ENCODE measurements at places on chromosomes 3 and 15.
A peak's percentile ranks its signal among the peaks of the same experiment; 100 is the strongest.

- no peak for DNase-seq
These were observed 342.1 kb upstream of the GRM7 start for GRCh38 chr3:6518709-6519345.

DNA sequence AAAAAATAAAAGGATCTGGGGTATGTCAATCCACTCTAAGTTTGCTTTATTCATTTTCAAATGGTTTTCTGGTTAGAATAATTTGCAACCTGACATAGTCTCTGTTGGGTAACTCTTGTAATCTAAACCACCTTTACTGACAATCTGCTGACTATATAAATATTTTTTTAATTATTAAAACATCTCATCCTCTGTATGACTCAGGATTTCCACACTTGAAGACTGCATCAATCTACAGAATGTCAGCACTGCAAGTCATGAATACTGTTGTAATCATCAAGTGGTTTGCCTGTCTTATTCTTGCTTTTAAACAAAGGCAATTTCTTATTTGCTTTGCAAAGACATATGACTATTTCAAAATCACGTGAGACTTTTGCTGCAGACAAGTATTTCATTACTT is 42.1 kb downstream of the VGLL3 start:
- DNase-seq = no peak

DNA sequence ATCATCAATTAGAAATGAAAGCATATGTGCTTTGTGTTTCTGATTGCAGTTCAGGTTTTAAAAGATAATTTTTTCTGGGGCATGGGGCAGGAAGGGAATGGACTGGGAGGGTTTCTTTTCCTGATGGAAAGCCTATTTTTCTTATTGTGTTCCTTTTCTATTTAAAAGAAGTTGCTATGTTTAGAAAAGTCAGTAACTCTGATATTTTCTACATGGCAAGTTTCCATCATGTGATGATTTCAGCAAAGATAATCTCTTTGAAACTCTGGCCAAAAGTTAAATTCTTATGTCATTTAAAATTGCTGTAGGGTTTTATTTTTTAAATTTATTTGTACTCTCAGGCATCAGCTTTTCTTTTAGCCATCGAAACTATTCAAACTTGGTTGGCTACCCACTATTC is 601.2 kb downstream of the FOXP1 start:
- no peak for DNase-seq

GRCh38 chr15:82130248-82130647 is 84.4 kb upstream of the MEX3B start:
- DNase-seq = no peak

DNA sequence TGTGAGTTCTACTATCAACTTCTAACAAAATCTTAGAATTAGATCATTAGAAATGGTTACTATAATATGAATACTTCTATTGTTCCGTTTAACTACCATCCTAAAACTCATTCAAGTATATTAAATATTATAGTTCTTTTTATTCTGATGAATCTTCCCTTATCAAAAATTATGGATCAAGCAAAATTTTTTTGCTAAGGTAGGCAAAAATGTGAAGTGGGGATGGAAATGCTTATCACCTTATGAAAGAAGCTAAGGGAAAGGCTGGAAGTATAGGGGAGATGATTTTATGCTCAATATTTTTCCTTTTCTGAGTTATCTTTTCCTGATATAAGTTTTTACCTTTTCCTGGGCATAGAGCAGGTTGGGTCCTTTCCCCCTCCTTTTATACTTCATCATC is 40.7 kb upstream of the CCDC39 start:
- DNase-seq = no peak

GRCh38 chr3:73924048-73924447 is 299.3 kb upstream of the PDZRN3 start:
- DNase-seq = no peak

GRCh38 chr3:127471142-127471541 is 119.4 kb downstream of the TPRA1 start:
- no peak for DNase-seq

GRCh38 chr15:79549196-79549595 is 117.1 kb downstream of the MINAR1 start:
- DNase-seq = no peak

- DNase-seq = no peak
These were observed 44.2 kb downstream of the WNT5A start for GRCh38 chr3:55442861-55443260.

GRCh38 chr15:68631601-68632051 is 52.8 kb downstream of the CORO2B start:
- DNase-seq = peak; percentile 64

- no peak for DNase-seq
These were observed 90.4 kb downstream of the PRICKLE2 start for GRCh38 chr3:64134882-64135281.

DNA sequence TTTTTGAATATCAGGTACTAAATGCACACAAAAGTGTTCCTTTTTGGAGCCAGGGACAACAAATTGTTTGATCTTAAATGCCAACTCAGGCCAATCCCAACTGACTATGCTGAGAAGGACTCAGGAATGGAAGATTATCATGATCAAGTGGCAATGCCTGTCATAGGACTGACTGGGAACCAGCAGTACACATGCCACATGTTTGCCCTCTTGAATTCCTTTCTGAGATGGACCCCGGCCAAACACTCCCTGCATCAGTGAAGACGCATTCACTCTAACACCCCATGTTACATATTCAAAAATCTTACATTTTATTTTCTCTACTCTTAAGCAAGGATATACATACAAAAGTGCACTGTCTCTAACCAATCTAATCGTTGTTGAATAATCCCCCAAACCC is 36.1 kb downstream of the CLDN18 start:
- DNase-seq = no peak

DNA sequence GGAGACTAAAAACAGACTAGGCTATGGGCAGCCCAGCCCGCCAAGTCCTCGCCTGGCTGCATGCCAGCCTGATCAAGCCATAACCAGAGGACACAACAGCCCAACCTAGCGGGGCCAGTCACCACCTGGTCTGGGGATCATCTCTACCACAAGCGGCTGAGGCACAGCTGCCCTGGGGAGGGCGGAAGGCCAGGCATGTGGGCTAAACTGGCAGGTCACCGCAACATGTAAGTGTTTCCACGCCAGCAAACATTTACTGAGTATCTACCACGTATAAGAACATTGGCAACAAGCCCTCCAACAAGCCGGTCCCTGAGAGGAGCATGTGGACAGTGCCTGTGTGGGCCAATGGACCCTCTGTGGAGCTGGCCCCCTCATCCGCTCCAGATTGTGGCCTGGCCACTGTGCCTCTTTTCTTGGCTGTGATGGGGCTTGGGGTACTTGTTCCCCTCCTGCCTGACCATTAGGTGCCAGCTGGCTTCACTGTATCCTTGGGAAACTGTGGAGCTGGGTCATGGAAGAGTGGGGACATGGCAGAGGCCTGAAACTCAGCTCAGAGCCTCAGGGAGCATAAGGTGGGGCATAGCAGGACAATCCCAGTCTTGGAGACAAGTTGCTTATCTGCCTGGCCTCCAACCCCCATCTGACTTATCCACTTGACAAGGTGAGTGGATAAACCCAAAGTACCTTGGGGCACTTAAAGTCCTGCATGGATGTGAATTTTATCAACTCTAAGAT is 9.0 kb downstream of the UBXN7 start:
- no peak for DNase-seq

GRCh38 chr3:133763797-133764683 is 17.8 kb downstream of the TF start:
- no peak for DNase-seq

- no peak for DNase-seq
These were observed 39.5 kb upstream of the FMN1 start for GRCh38 chr15:33234020-33234461.

- DNase-seq = no peak
These were observed at the start of gene SLC27A2 for GRCh38 chr15:50181969-50182218. SLC27A2 (plus strand) TSS chr15:50182196; CDS start chr15:50182428, 232 bp downstream.

- no peak for DNase-seq
These were observed 71.0 kb downstream of the FILIP1L start for GRCh38 chr3:100043271-100043670.

DNA sequence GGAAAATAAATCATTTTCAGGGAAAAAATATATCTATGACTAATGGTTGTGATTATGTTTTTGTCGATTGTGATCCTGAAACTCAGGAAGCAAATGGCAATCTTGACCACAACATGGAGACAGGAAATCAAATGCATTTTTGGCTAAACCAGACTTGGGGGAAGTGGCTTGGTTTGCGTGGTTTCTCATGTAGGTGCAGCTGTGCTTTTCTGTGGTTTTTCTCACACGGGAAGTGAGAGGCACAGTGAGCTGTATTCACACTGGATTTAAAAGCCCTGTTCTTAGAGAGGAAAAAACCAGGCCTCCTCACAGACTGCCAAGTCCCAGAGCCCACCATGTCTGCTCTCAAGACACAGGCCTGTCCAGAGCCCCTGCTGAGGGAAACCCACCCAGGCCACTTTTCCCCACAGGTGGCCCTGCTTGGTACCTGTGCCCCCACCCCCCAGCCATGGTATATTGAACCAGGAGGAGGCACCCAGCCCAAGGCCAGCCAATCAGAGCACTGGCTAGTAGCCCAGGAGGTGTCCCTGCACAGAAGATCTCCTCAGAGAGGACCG is 46.1 kb downstream of the BTD start:
- DNase-seq = no peak
